Endothelial cell of umbilical vein (primary cell): ENCODE measurements at places on chromosomes 3 and 15. TPM values are rescaled to one million over a fixed set of nuclear protein-coding genes. Genes with fewer than 3 reads are reported as not detected.

Gene PAQR5
- total RNA-seq: 0.09 TPM in 1 of 2 replicates, not detected in the other

Gene PLSCR2
- total RNA-seq: not detected in 2 replicates

Gene RBP2
- total RNA-seq: not detected in 2 replicates

Gene KLHL24
- total RNA-seq: 45.8 and 46.2 TPM in 2 replicates

Gene CFAP92
- total RNA-seq: 0.21 and 0.62 TPM in 2 replicates

Gene ITIH1
- total RNA-seq: not detected in 2 replicates

Gene CLDN11
- total RNA-seq: 344 and 395 TPM in 2 replicates

Gene GOLGA8T
- total RNA-seq: not detected in 2 replicates

Gene SPINT1
- total RNA-seq: 3.6 and 4.2 TPM in 2 replicates

Gene SIDT1
- not detected in 2 replicates for total RNA-seq

Gene PSMA4
- total RNA-seq: 250 and 260 TPM in 2 replicates

Gene WNT5A
- total RNA-seq: 0.25 and 0.33 TPM in 2 replicates

Gene MB21D2
- total RNA-seq: 7.2 and 7.4 TPM in 2 replicates

Gene CHRNA7
- 2.6 and 2.7 TPM in 2 replicates for total RNA-seq

Gene SLCO3A1
- 0.83 and 0.88 TPM in 2 replicates for total RNA-seq

Gene GHRL
- total RNA-seq: not detected in 2 replicates

Gene CHDH
- 0.04 and 0.46 TPM in 2 replicates for total RNA-seq

Gene TYRO3
- 14.5 and 18.8 TPM in 2 replicates for total RNA-seq

Gene SERPINI2
- not detected in 2 replicates for total RNA-seq

Gene ADAMTS9
- 22.6 and 23.9 TPM in 2 replicates for total RNA-seq

Gene DNAH12
- 0.20 TPM in 1 of 2 replicates, not detected in the other for total RNA-seq

Gene P4HTM
- total RNA-seq: 23.0 and 26.9 TPM in 2 replicates

Gene OXNAD1
- total RNA-seq: 8.9 and 9.7 TPM in 2 replicates

Gene ACTC1
- total RNA-seq: not detected in 2 replicates

Gene IQCH
- 0.51 and 2.6 TPM in 2 replicates for total RNA-seq

Gene HYAL1
- 1.6 and 2.2 TPM in 2 replicates for total RNA-seq

Gene LDHAL6B
- not detected in 2 replicates for total RNA-seq

Gene OR5K2
- total RNA-seq: not detected in 2 replicates

Gene AMIGO3
- 0.21 TPM in 1 of 2 replicates, not detected in the other for total RNA-seq

Gene TEX264
- 26.3 and 29.0 TPM in 2 replicates for total RNA-seq

Gene ADCY5
- not detected in 2 replicates for total RNA-seq

Gene C3orf85
- not detected in 2 replicates for total RNA-seq

Gene TRPM1
- 0.53 TPM in 1 of 2 replicates, not detected in the other for total RNA-seq

Gene CYP1A2
- total RNA-seq: not detected in 2 replicates

Gene IRAK2
- total RNA-seq: 10.0 and 11.1 TPM in 2 replicates

Gene COL8A1
- 217 and 358 TPM in 2 replicates for total RNA-seq

Gene PPCDC
- total RNA-seq: 14.5 and 16.8 TPM in 2 replicates

Gene RTP3
- not detected in 2 replicates for total RNA-seq

Gene RNU6-1
- total RNA-seq: not detected in 2 replicates

Gene CACNA2D3
- not detected in 2 replicates for total RNA-seq

Gene BFSP2
- total RNA-seq: not detected in 2 replicates

Gene SCAANT1
- total RNA-seq: not detected in 2 replicates

Gene ITGB5
- total RNA-seq: 144 TPM in 2 replicates

Gene ANKRD34C
- total RNA-seq: not detected in 2 replicates

Gene XXYLT1
- total RNA-seq: 58.6 and 78.1 TPM in 2 replicates

Gene ALDH1L1
- not detected in 2 replicates for total RNA-seq

Gene CRABP1
- not detected in 2 replicates for total RNA-seq

Gene IMPG2
- 0.71 and 0.76 TPM in 2 replicates for total RNA-seq
